ENCODE measurements at places on chromosomes 5 and 9. TPM values are rescaled to one million over a fixed set of nuclear protein-coding genes. Genes with fewer than 3 reads are reported as not detected.
A peak's percentile ranks its signal among the peaks of the same experiment; 100 is the strongest.

DNA sequence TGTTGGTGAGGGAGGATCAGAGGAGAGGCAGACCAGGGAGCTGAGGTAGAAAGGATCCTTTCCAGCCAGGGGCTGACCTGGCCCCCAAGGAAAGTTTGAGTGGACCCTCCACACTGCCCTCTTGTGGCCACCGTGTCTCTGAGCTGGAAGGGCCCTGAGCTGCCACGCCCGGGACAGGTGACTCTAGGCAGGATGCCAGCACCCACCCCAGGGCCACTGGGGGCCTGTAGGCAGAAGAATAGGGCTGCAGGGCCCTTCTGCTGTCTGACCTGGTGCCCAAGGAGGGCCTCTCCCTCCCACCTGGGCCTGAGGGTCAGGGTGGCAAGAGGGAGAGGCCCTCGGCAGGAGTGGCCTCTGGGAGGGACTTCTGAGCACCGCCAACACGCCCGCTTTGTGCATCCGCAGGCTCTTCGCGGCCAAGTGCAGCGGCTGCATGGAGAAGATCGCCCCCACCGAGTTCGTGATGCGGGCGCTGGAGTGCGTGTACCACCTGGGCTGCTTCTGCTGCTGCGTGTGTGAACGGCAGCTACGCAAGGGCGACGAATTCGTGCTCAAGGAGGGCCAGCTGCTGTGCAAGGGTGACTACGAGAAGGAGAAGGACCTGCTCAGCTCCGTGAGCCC, 76.8 kb downstream of the LMX1B start:
- DNase-seq = peak; percentile 94

DNA sequence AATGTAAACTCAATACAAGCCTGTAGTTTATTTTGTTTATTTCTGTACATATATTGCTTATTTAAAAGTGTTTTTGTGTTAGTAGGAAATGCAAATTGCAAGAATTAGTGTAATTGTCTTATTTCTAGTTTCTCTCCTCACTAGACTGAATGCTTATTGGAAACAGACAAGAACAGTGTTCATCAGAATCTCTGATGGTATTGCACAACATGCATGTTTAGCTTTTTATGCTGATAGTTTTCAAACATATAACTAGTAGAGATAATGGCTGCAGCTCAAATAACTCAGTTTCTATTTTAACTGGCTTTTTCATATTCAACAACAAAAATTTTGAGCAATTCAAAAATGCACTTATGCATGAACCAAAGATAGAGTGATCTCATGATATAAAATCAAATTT, 68.8 kb upstream of the HTR4 start:
- no peak for DNase-seq

GRCh38 chr9:100324594-100325200, 28.0 kb downstream of the TEX10 start:
- DNase-seq = no peak

GRCh38 chr5:111582993-111583601, 70.8 kb upstream of the STARD4 start:
- DNase-seq = peak; percentile 74

- DNase-seq = no peak
These were observed 328.1 kb downstream of the TLE1 start for GRCh38 chr9:81361296-81361695.

DNA sequence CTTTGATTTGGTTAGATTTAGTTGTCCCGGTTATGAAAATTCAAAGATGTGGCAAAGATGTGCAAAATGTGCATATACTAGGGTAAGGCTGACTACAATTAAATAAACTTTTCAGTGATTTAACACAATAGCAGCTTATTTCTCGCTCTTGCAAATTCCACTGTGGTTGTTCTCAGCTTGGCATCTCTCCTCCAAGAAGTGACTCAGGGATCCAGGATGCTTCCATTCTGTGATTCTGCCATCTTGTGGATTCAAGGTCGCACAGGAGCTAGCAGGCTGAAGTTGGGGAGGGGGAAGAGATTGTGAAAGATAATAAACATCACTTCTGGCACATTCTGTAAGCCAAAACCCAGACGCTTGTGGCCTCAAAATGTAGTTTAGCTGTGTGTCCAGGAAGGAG, 60.1 kb upstream of the TGFBR1 start:
- no peak for DNase-seq

DNA sequence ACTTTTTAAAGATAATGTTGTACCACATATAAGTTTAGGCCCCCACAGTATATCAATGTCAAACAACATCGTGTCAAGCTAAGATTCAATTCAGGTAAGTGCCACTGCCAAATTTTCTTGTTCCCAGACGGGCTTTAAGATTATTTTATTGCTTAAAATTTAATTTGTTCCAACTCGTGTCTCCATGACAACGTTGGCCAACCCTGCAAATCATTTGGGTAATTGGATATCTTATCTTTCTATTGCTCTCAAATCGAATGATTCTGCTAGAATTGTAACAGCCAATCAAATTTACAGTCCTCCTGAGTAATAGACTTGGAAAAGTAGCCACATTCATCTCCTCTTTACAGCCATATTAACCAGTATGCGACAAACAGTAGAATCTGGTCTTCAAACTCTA, 19.5 kb downstream of the TLE1 start:
- DNase-seq = no peak

DEPDC1B gene
- total RNA-seq = 1.8 TPM

PCDHA13 gene
- under 0.01 TPM for total RNA-seq

PCDHA11 gene
- 0.36 TPM for total RNA-seq

PCDHGC4 gene
- total RNA-seq = 3.8 TPM

All from osteoblast (primary cell).